ENCODE measurements at places on chromosomes 6 and 20.
A peak's percentile ranks its signal among the peaks of the same experiment; 100 is the strongest.

DNA sequence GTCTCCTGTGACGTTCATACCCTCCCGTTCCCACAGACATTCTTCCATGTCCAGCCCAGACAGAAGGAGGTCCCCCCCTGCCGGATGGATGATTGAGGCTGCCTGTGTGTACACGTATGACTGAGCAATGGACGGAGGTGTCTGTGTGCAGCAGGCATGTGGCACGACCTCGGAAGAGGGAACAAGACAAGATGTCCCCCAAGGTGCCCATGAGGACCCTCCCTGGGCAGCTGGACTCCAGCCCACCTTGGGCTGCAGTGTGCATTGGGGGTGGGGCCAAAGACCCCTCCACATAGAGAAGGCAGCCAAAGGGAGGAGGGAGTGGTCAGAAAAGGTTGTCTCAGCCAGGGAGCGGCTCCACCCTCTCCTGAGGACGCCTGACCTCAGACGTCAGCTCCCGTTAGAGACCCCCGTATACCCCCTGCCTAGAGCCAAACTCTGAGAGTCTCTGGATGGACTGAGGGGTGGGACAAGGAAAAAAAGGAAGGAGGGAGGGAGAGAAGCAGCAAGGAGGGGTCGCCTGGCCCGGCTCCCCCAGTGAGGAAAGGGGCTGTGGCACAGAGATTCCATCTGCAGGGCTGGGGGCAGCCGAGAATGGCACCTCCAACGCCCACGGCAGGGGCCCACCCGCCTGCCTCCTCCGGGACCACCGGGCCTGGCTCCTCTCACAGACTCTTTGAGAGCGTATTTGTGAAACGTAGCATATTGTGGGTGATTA is 92.9 kb upstream of the BHLHE23 start:
- DNase-seq, result peak; percentile 35

GRCh38 chr6:23446469-23446967 is 679.5 kb upstream of the NRSN1 start:
- peak; percentile 30 for DNase-seq

DNA sequence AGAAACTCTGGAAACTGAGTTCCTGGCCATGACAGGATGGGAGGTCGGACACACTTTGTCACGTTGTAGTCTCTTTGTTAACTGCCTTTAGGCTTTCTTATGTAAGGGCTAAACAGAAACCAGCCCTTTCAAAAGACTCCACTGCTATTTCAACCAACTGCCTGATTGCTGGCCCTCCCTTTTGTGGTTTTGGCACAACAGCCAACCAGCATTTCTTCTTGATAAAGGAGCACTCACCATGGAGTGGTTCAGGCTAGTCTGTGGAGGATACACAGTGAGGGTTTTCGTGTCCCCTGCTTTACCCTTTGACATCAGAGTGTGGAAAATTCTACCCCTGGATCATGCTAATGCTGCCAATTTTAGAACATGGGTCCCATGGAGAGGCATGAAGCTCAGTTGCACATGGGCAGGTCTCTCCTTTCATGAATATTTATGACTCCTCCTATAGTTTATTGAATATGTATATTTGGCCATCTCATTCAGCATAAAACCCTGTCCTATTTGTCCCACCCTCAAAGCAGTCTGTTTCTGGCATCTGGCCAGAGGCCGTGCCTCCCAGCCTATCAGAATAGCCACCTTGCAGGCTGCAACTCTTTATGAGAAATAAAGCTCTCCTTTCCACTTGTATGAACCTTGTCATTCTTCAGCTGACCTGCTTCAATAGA is 148.3 kb downstream of the HS3ST5 start:
- DNase-seq, result no peak

DNA sequence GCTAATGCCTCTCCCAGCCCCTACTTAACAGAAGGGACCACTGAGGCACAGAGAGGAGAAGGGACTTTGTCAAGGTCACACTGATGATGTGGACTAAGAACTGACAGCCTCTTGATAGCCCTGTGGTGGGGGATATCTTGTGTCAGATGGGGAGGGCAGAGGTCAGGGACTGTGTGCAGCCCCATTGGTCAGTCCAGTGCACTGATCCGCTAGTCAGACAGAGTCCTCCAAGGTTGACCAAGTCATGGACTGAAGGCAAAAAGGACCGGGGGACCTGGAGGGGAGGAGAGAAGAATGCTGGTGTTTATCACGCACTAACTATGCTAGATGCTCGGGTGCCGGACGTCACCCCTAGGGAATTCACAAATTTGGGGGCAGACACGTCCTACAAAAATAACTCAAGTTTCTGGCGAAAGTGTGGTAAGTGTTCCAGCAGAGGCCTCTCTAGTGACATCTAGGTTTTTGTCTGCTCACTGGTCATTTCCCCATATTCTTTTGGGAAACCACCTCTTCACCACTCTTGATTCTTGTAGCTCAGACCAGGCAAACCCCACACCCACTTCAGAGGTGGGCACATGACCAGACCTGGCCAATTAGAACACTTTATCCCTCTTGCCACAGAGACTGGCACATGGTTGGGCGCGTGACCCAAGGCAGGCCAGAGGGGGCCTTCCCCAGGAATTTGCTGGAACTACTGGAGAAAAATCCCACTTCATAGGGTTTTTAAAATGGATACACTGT is 21.0 kb downstream of the TCF15 start:
- DNase-seq, result no peak

DNA sequence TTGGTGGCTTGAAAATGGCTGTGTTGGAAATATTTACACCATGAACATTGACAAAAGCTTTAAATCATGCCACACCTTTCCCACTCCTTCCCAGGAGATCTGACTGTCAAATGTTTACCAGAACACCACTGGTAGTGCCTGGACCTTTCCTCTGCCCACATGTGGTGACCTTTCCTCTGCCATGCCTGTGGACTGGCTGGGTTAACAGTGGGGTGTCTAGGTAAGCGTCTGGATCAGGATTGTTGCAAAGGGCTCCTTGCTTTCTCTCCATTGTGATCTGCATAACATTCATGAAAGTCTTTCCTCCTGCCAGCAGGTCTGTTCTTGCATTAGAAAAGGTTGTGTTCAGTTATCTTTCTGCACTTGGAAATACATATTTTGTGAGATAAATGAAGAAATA is 572.7 kb downstream of the DHX35 start:
- DNase-seq, result no peak
